Activated T-cell treated with anti-CD3 and anti-CD28 coated beads, Interleukin-2, amount 50 U/mL, for 72 hours (primary cell): ENCODE measurements at places on chromosomes 2 and 18. TPM values are rescaled to one million over a fixed set of nuclear protein-coding genes. Genes with fewer than 3 reads are reported as not detected.

Gene KHK
- total RNA-seq = 11.9 TPM

- no peak overlapping the region for H3K4me3 ChIP-seq
- no peak overlapping the region for H3K27ac ChIP-seq
- no peaks in the 10 kb centered on the region for H3K4me1 ChIP-seq
These were observed 523.5 kb upstream of the ZEB2 start for GRCh38 chr2:145043399-145043834.

DNA sequence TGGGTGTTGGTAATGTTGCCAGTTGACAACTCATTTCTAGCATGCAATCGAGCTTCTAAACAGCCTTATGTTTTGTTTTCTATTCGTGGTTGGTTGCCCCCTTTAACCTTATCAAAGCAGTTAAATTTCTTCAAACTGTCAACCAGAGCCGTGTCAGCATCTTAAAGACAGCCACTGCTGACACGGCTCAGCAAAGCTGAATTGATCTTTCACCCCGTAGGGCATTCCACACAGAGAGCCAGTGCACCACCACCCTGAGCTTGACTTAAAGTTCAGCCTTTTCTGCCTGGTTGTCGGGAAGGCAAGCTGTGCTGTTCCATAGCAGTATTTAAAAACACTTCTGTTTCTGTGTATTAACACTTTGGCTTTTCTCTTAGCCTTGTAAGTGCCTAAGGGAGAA is 355.0 kb upstream of the CHST9 start:
- H3K27ac ChIP-seq = no peak overlapping the region
- no peak overlapping the region for H3K4me3 ChIP-seq
- no peaks in the 10 kb centered on the region for H3K4me1 ChIP-seq
- H3K36me3 ChIP-seq = no peaks in the 10 kb centered on the region
- H3K27me3 ChIP-seq = no peaks in the 10 kb centered on the region
- no peak for DNase-seq

GRCh38 chr18:8208716-8209115 is 400.5 kb upstream of the RAB12 start:
- no peaks in the 10 kb centered on the region for H3K27me3 ChIP-seq
- H3K27ac ChIP-seq = no peak overlapping the region
- H3K4me1 ChIP-seq = no peaks in the 10 kb centered on the region
- H3K36me3 ChIP-seq = no peaks in the 10 kb centered on the region
- H3K4me3 ChIP-seq = no peak overlapping the region

Gene NEURL3
- total RNA-seq = 5.3 TPM

GRCh38 chr2:158934170-158934569 is 34.3 kb upstream of the TANC1 start:
- H3K4me3 ChIP-seq = no peak overlapping the region
- no peak for DNase-seq
- no peaks in the 10 kb centered on the region for H3K4me1 ChIP-seq
- H3K27me3 ChIP-seq = no peaks in the 10 kb centered on the region
- H3K27ac ChIP-seq = no peak overlapping the region

Gene GCG
- total RNA-seq = not detected

DNA sequence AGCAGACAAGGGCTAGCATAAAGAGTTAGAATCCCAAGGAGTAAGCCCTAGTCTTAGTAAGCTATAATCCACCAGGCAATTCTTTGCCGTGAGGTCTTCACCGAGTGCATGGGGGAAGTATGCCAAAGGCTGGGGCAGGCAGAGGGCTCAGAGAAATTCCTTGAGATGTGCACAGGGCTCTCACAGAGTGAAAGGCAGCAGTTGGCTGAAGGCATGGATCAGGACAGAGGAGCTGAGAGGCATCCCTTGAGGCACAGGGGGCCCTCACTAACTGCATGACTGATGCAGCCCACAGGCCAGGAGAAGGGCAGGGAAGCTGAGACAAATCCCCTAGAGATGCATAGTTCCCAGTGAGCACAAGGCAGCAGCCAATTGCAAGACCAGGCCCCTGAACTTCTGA is 34.1 kb downstream of the PTH2R start:
- H3K36me3 ChIP-seq = no peaks in the 10 kb centered on the region
- DNase-seq = no peak
- no peak overlapping the region for H3K27ac ChIP-seq
- no peaks in the 10 kb centered on the region for H3K4me1 ChIP-seq
- no peaks in the 10 kb centered on the region for H3K27me3 ChIP-seq

DNA sequence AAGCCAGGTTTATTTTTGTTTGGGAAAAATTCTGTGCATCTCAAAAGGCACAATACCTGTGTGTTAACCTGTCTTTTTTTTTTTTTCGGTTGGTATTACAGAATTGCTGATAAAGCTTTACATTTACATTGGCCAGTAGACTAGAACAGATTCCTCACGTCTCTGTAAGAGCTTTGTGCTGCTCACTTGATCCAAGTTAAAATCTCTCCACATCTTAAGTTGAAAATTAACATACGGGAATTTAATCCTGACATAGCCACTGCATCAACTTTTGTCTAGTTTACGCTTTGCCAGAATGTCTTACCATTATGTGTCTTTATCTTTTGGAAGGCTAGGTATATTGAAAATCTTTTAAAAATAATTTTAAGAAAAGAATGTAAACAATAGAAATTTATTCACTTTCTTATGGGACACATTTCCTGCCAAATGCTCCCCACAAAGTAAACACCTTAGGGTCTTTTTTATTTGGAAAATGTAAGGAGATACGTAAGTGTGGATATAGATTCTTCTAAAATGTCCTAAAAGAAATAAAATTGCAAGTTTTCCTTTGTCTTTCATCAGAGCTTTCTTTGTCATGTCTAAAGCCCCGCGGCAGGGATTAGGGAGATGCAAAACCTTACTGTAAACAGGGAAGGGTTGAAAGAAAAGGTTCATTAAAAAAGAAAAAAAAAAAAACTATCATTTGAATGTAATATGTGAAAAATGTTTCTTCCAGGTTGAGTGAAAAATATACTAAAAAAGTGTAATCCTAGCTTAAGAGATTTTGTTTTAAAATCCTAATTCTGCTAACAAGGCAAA is 912.8 kb downstream of the NRXN1 start:
- H3K27me3 ChIP-seq = no peaks in the 10 kb centered on the region
- H3K27ac ChIP-seq = no peak overlapping the region
- no peaks in the 10 kb centered on the region for H3K36me3 ChIP-seq
- H3K4me1 ChIP-seq = no peaks in the 10 kb centered on the region

DNA sequence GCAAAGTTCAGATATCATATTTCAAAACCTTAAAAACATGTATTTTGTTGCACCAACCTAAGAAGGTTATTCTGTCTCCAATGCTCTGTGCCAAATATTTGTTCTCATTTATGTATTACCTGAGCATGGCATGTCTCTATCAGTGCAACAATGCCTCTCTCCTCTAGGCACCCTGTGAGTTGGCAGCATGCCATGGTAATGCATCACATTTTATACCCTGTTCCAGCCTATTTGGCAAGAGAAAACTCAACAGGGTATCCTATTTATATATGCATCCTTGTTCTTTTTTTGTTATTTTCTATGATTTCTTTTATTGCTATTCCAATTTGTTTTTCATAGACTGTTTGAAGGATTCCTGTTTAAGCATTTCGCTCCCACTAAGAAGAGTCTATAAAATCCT is 126.3 kb upstream of the NRXN1 start:
- H3K36me3 ChIP-seq = no peaks in the 10 kb centered on the region
- no peak for DNase-seq
- no peaks in the 10 kb centered on the region for H3K4me1 ChIP-seq
- no peak overlapping the region for H3K4me3 ChIP-seq

Gene PUM2
- total RNA-seq = 109 TPM
